Effector memory CD4-positive, alpha-beta T cell (primary cell): ENCODE measurements at places on chromosomes 16 and 17.
A peak's percentile ranks its signal among the peaks of the same experiment; 100 is the strongest.

DNA sequence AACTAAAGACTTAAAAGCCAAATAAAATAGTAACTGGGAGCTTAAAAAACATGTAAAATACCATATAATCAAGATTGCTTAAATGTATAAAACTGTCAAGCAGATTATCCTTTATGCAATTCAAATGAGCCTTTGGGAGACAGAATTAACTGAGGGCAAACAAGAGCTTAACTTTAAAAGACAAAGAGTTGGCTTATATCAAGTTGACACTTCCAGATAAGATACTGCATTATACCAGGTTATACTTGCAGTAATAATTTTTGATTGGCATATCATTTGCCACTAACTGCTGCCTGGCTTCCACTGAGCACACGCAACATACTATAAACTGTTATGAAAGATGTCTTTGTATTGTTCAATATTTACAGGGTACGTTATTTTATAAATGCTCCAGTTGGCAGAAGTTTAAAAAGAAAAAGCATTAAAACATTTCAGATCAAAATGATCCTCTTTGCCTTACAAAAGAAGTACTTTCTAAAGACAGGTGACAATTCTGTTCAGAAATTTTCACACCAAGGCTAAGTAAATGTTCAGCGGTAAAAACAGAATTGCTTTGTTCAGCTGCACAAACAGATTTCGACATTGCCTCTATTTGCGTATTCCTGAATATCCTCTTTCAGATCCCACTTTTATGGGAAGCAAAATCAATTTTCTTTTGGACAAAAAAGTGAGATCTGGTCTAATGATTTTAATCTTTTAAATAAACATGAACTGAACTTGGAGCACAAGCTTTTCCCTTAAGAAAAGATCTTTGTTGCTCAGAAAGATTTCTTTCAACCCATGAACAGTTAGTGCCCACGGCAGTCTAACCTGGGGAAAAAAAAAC lies 50.7 kb downstream of the TOX3 start:
- no peak for DNase-seq

DNA sequence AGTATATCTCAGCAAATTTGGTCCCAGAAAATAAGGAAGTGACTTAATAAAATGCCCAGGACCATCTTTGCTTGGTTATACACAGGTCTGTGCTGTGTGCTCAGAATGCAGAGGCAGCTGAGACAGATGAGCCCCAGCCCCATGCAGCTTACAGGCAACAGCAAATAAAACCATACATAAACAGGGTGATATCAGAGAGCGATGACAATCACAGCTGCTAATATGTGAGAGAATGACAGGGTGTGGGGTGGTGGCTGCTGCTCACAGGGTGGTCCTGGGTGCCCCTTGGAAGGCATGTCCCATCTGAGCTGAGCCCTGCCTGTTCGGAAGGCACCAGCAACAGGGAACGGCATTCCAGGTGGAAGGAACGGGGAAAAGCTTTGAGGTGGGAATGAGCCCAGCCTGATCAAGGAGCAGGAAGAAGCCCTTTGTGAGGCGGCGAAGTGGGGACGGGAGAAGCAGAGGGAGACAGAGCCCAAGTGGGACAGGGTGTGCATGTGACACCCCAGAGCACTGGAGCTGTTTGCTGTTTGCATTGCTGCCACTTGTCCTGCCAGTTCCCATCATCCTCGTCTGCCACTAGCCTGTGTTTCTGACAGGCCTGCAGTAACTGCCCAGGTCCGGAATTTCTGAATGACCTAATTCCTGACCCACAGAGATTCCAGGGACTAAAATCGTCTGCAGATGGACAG lies 150.5 kb downstream of the KATNIP start:
- no peak for DNase-seq

GRCh38 chr17:56289321-56289720 lies 136.0 kb downstream of the ANKFN1 start:
- DNase-seq = no peak

DNA sequence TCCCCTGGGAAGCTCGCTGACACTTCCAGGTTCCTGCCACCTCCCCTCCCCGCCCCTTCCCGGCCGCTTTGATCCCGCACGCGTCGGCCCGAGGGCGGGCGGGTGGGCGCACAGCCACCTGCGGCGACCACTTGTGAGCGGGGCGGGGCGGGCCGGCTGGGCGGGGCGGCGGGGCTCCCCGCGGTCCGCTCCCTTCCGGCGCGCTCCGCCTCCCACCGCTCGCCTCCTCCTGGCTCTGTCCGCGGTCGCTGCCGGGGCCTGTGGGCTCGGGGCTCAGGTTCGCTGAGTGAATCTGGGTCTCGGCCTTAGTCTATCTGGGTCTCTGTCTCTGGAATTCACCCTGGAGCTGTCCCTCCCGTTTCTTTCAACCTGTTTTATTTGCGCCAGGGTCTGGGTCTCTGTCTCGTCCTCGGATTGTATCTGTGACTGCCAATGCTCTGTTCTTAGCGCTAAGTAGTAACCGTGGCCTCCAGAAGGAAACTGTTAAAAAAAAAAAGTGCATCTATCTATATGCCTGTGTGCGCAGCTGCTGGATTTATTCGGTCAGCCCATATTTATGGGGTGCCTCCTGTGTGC lies 2.7 kb upstream of the HES7 start:
- DNase-seq = no peak

GRCh38 chr17:61551255-61551742 lies 39.7 kb downstream of the NACA2 start:
- no peak for DNase-seq

DNA sequence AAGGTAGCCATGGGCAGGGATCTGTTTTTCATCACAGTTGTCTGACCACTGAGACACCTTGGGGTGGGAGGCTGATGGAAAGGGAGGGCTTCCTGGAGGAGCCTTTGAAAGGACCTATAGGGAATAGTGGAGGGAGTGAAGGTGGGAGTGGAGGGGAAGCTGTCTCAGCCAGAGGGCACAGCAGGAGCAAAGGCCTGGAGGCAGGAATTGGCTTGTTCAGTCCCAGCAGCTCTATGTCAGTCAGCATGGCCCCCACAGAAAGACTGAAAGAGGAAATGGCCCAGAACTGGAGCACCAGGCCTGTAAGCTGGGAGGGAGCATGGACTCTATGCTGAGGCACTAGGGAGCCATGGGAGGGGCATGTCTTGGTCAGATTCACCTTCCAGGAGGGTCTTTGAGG lies 12.8 kb upstream of the CBFB start:
- DNase-seq = no peak

DNA sequence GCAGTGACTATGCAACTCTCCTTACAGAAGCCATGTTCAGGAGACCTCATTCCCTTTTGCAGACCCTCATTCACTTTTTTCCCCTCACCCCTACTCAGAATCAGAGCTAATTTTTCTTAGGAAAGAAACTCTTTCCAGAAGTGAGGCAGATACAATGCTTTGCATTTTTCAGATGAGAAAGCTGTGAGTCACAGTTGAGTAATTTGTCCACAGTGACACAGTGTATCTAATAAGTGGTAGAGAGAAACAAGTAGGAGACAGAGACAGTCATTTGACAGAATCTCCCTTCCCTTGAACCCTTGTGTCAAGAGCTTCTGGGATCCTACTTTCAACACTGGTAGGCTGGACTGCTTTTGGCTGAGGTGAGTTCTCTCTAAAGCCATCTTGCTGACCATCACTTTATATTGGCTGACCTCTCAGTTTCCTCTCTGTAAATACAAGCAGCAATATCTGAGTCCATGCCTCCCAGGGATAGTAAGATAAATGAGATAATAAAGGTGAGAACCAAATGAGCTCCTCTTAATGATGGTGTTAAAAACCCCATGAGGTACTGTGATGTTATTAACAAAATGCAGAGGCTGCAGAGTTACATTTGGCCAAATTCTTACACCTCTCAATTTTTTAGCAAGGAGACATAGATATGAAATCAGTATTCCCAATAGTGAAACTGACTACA lies 130.8 kb downstream of the CA10 start:
- DNase-seq = no peak

GRCh38 chr17:17855976-17856375 lies 19.2 kb upstream of the SREBF1 start:
- no peak for DNase-seq

DNA sequence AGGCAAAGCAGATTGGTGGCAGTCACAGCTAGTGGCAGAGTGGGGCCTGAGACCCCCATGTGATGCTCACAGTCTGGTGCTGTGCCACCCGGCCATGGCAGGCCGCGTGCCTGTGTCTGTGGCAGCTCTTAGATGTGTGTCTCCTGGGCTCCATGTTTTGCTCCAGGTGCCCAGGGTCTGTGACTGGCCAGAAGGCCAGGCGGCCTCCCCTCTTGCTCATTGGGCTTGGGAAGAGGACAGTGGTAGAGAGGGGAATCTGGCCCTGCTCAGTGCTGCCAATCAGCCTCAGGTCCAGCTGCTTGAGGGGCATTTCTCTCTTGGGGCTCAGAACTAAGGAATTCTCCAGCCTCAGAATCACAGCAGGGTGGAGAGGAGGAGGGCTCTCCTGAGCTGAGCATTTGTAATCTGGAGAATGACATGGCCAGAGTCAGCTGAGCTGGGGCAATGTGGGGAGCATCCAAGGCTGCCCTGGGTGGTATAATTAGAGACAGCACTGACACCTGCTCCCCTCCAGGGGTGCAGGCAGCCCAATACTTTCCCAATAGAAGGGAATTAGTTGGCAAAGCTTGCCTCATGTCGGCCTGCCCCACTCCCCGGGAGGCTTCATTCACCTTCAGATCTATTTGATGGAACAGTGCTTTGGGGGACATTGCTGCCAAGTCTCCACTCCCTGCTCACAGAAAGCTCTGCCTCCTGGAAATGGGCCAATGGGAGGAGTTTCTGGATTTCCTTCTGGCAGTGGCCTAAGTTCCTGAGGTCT lies 2.7 kb upstream of the LASP1NB start:
- DNase-seq = no peak

GRCh38 chr16:85370881-85371651 lies 242.1 kb upstream of the GSE1 start:
- DNase-seq = no peak

DNA sequence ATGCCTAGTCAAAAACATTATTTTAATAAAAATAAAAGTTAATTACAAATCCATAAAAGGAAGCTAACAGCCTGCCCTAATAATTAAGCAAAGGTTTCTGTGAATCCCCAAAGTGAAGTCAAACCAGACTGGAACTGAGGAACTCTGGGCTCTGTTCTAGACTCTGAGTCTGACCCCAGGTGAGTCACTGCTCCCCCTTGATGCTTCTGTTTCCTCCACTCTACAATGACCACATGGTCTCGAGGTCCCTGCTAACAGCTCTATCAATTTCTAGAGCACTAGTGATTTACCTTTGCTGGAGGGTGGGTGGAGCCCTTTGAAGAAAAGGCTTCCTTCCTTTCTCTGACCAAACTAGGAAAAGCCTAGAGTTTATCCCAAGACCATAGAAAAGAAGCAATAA lies 32.4 kb downstream of the XPO6 start:
- DNase-seq = no peak

DNA sequence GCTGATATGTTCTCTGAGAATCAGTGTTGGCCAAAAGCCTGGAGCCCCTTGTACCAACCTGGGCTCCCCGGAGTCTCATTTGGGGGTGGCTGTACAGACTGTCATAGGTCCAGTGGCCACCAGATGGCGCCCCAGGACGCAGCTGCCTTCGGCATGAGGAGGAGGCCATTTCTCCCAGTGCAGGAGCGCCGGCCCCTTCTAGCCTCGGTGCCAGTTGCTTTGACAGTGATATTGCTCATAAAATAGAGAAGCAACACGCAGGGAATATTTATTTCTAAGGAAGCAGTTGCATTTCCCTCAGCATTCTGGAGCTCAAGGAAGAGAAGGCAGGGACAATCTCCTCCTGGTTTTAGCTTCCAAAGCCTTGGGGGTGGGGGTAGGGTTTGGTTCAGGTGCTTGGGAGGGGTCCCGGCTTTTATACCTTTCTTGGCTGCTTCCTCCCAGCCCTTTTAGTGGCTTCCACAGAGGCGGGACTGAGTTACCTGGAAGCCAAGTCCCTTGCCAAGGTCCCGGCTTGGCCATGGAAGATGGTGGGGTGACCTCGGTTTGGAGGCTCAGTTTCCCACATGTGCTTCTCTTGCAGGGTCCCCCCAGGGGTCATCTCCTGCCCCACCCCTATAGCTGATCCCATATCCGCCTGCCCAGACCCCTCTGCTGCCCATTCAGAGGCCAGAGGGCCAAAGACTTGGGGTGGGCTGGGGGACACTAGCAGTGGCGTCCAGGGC lies 117.8 kb upstream of the CDC42EP4 start:
- DNase-seq = peak; percentile 60

DNA sequence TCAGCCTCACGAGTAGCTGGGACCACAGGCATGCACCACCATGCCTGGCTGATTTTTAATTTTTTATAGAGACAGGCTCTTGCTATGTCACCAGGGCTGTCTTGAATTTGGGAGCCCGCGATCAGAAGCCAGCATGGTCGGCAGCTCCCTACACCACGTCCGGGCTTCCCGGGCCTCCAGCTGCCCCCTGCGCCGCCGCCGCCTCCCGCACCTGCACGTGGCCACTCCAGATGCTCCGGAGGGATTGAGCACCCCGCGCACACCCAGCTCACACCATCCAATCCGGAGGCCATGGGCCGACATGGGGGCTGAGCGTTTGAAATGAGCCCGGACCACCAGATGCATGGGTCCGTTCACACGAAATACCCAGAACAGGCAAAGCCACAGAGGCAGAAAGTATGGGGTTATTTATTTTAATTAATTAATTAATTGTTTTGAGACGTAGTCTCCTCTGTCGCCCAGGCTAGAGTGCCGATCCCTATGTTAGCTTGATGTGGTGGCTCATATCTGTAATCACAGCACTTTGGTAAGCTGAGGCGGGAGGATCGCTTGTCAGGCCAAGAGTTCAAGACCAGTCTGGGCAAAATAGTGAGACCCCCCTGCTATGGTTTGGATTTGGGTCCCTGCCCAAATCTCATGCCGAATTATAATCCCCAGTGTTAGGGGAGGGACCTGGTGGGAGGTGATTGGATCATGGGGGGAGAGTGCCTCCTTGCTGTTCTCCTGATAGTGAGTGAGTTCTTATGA lies 17.1 kb upstream of the PDXDC1 start:
- no peak for DNase-seq
